NB4 (cell line): ENCODE measurements at places on chromosomes 7 and 10.
A peak's percentile ranks its signal among the peaks of the same experiment; 100 is the strongest.

- DNase-seq = no peak
Observed at GRCh38 chr7:83451501-83452045, 197.4 kb downstream of the SEMA3E start.

GRCh38 chr7:20388084-20388483, 57.4 kb downstream of the ITGB8 start:
- DNase-seq = no peak

DNA sequence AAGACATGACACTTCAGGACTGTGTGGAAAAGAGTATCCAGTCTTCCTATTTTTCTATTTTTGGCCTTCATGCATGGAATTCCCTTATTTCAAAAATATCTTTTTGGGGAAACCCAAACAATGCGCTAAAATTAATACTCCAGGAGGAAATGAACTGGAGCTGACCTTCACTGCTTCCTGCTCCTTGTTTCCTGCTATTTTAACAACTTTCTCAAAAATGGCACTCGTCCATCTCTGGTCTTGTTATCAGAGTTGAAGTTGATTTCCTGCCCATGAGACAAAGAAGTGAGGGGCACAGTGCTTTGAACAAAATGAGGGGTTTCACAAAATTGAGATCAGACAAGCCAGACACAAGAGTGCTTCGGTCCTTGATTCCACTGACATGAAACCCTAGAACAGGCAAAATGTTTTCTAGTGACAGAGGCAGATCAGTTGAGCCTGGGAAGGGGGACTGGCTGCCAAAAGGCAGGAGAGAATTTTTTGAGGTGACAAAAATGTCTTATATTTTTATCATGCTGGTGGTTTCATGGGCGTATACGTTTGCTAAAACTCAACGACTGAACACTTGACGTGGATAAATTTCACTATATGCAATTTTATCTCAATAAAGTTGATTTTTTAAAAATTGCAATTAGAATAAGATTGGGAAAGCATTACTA, 193.2 kb downstream of the CREB5 start:
- no peak for DNase-seq

GRCh38 chr10:57897611-57898010, 370.1 kb downstream of the IPMK start:
- DNase-seq = no peak

DNA sequence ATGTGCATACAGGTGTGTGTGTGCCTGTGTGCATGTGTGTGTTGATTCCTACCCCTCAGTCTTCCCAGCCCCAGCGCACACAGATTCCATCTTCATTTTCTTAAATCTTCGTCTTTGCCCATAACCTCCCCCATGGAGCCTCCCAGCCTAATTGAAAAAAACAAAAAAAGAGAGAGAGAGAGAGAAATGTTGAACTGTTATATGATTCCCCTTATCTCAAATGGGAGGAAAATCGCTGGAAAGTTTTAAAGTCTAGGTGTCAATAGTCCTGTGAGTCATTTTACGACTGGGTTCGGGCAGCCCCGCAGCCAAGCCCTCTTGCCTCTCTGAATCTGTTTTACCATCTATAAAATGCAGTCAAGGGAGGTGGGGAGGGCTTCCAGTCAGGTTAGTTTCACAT, 60.9 kb downstream of the SPOCK2 start:
- no peak for DNase-seq

DNA sequence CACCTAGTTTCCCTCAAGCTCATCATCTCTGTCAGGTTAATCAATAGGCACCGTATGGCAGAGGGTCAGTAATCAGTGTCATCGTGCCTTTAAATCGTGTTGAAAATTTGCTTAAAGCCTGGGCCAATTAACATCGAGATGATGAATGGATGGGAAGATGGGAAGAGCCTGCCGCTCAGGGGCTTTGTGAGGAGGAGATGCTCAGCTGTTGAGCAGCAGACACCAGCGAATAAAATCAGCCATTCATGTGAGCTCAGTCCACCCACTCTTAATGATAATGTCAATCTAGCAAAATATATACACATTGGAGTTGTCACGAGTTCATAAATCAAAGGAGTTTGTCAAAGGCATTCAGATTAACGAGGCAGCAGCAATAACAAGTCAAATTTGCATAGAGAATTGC, 97.7 kb downstream of the BTRC start:
- DNase-seq = no peak

- no peak for DNase-seq
Observed at GRCh38 chr7:84177758-84178412, 16.7 kb downstream of the SEMA3A start.

GRCh38 chr7:152902054-152902453, 142.5 kb downstream of the ACTR3B start:
- no peak for DNase-seq

DNA sequence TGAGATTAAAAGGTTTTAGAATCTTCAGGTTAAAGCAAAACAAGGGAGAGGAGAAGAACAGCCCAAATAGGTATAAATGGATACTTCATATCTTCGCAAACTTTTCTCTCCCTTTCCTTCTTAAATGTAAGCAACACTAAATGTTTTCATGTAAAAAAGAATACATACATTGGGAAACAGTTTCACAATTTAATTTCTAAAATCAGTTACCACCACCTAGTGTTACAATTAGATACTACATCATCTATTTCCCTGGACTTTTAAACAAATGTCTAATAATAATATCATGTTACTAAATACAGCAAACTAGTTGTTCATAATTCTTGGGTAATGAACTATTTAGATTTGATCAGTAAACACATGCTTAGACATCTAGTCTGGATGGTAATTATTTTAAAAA, 35.8 kb downstream of the MINDY3 start:
- DNase-seq = peak; percentile 2

GRCh38 chr7:74280985-74281384, 8.2 kb upstream of the CLIP2 start:
- DNase-seq = no peak

DNA sequence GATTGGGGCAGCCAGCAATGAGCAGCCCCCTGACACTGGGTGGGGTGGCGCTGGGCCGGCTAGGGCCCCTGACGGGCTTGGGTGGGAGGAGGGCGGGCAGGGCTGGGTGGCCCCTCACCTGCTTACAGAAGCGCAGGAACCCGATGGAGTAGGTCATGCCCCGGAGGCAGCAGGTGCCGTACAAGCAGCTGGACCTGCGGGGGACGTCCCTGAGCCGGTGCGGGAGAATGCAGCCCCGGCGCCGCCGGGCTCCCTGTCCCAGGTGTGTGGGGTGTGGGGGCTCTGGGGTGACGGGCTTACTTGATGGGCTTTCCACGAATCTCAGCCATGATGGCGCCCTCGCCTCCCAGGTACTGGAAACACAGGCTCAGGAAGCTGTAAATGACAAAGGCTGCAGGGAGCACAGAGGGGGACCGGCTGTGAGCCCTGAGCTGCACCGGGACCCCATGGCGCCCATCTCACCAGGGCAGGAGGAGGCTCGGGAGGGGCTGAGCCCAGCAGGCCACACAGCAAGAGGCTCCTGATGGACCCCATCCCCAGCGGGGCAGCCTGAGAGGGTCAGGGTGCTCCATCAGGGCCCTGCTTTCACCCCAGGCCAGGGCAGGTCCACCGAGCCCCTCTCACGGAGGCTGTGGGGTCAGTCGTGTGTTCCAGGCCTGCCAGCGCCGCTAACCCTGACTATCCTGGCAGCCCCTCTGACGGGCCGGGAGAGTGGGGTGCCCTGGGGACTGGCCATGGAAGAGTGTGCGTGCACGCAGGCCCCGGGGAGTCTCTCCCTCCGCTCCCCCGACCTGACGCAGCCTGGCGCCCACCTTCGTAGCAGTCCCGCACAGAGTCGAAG, 5.8 kb downstream of the TMEM184A start:
- no peak for DNase-seq
